ENCODE measurements at places on chromosomes 5 and 9.

DNA sequence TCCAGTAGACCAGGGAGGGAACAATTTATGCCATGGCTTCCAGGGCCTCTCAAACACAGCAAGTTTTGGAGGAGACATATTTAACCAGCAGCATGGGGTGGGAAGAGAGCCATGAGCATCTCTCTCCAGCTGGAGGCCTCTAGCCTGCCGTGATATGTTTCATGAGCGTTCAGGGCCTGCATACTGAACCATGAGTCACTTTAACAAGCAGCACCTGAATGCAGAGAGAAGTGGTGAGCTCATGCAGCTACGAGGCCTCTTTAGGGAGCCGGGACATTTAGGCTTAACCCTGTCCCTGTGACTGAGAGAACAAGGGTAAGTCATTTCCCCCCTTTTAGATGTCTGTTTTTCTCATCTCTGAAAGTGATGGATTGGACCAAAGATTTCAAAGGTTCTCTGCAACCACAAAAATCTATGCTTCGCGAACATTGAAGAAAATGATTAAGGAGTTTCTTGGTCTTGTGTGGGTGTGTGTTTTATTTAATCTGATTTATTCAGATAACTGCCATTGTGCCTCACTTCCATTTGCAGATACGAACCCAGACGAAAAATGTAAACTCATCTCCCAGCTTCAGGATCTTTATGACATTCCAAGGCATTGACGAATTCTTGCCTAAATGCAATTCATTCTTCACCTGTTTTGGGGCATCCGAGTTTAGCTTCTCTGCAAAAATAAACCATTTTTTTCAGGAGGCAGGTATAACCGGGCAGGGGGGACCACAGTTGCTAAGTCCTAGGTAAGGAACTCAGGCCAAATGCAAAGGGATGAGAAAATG lies 157.0 kb downstream of the GABBR2 start:
- DNase-seq = no peak

GRCh38 chr9:121388140-121388905 lies 18.3 kb upstream of the STOM start:
- DNase-seq = no peak

DNA sequence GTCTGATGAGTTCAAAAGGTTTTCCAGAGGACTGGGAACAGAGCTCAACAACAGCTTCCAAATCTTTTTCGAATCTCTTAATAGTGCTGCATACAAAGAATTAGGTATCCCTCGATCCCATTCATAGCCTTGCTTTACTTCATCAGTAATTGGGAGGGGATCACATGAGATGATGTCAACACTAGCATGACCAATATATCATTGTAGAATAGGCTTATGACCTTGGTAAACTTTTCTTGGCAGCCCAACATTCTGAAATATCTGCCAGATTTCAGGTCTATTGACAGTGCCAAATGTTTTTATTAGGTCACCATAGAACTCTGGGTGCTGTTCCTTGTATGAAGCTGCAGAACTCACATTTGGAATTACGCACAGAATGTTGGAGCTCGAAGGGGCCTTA lies 228.9 kb downstream of the FGF10 start:
- no peak for DNase-seq

GRCh38 chr9:13810510-13810909 lies 503.4 kb downstream of the NFIB start:
- DNase-seq = no peak

GRCh38 chr5:133779828-133780475 lies 167.6 kb upstream of the FSTL4 start:
- no peak for DNase-seq

- DNase-seq = no peak
Measured at GRCh38 chr5:139390639-139391569, 1.2 kb upstream of the MZB1 start.

GRCh38 chr5:157770665-157771064 lies 27.2 kb downstream of the LSM11 start:
- no peak for DNase-seq
